Brain pericyte (primary cell): ENCODE measurements at places on chromosomes 3 and 15.

- DNase-seq, result no peak
Observed at GRCh38 chr3:66019896-66020295, 18.8 kb downstream of the MAGI1 start.

- DNase-seq, result no peak
Observed at GRCh38 chr3:32257641-32258438, 19.4 kb downstream of the CMTM8 start.

DNA sequence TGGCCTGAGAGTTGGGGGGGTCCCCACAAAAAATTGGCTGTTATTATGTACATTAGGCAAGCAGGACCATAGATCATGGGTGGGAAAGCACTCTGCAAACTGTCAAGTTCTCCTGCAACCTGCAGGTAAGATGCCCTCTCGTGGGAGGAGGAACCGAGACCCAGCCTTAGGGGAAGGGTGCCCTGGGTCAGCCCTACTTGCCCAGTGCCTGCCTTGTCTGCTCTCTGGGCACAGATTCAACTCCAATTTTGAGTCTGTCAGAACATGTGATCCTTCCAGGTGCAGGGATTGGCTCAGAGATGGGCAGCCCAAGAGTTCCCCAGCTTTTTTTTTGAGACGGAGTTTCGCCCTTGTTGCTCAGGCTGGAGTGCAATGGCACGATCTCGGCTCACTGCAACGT lies 99.2 kb downstream of the PLXNA1 start:
- DNase-seq, result no peak

DNA sequence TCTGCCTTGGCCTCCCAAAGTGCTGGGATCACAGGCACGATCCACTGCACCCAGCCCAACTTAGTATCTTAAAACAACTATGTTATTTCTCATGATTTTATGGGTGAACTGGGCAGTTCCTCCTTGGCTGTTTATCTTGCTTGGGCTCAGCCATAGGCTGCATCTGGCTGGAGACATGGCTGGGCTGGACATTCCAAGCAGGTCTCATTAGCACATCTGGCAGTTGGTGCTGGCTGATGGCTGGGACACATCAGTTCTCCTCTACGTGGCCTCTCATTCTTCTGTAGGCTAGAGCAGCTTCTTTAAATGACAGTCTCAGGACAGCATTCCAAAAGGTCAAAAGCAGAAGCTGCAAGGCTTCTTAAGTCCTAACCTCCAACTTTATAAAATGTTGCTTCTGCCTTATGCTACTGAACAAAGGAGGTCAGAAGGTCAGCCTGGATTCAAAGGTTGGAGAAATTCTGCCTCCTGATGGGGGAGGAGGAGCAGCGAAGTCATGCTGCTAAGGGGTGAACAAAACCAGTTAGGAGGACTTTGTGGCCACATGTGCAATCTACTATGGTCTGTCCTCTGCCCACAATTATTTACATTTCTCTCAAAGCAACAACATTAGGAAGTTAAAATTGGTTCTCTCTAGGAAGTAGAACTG lies 144.0 kb downstream of the AQP9 start:
- DNase-seq, result no peak

GRCh38 chr3:13281507-13282357 lies 138.4 kb downstream of the NUP210 start:
- DNase-seq, result no peak

DNA sequence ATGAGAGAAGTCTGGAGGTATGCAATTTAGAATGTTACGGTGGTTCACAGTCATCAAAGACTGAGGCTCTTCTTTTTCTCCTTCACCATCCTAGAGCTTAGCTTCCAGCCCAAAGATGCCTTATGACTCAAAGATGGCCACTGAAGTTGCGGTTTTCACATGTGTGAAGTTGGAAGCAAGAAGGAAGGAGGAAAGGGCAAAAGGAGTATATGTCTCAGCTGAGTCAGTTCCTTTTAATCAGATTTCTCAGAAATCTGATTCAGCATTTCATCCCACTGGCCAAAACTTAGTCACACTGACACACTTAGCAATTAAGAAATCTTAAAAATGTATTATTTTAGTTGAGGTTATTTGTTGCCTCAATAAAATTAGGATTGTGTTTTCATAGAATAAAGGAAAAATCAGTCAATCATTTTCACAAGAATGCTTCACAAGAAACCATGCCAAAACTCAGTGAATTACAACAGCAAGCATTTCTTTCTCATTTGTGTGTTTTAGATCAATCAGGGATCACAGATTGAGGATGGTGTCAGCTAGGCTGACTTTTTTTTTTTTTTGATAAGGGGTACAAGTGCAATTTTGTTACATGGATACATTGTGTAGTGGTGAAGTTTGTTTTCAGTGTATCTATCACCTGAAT lies 211.1 kb upstream of the GADL1 start:
- peak; percentile 15 for DNase-seq

DNA sequence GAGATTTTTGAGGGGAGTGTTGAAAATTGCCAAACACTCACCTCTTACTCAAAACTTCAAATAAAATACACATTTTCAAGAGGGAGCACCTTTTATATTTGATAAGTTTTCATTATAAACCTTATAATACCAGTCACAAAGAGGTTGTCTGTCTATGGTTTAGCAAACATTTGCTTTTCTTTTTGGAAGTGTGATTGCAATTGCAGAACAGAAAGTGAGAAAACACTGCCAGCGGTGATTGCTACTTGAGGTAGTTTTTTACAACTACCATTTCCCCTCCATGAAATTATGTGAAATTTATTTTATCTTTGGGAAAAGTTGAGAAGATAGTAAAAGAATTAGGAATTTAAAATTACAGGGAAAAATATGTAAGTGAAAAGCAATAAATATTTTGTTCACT lies 20.1 kb downstream of the DIPK2A start:
- DNase-seq, result no peak

DNA sequence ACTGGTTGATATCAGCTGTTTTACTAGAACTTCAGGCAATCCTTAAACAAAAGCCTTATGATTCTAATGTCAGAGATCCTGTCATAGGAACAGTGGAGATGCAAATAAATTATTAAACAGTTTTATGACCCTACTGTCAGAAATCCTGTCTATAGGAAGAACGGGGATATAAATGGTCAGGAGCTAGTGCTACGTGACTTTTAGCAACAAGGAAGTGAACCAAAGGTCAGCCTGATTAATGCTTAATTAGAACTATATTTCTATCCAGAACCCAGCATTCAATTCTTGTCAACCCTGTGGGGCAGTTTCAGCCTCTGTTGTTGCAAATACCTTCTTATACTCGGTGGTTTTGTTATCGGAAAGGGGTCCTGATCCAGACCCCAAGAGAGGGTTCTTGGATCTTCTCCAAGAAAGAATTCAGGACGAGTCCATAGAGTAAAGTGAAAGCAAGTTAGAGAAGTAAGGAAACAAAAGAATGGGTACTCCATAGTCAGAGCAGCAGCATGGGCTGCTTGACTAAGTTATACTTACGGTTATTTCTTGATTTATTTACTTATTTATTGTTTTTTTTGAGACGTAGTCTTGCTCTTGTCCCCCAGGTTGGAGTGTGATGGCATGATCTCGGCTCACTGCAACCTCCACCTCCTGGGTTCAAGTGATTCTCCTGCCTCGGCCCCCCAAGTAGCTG lies 59.9 kb upstream of the RNU6-1 start:
- no peak for DNase-seq

DNA sequence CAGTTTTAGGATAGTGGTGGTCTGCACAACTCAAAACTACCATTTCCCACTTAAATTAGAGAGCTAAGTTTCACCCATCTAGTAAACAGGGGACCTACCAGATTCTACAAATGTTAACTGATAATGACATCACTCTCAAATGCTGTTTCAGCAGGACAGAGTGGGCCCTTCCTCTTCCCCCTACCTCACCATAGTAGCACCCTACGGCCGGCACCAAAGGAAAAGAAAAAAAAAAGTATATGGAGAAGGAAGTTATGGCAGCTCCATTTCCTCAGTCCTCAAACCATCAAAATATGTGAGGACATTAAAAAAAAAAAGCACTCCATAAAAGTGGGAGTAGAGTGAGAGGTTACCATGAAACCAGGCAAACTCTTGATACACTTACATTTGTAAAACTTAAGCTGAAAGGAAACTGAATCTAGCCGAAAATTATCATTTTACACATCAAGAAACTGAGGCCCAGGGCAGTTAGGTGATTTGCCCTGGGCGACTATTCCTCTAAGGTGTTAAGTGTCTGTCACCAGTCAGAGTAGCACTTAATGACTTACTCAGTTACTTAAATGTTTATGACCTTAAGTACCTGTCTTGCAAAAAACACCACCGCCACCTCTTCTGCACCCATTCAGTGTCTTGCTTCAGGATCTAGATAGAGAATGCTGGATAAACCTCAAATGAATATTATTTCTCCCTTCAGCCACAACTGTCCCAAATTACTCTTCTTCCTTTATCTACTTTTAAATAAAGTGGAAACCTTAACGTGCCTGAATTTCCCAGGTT lies 2.7 kb downstream of the MSL2 start:
- DNase-seq, result no peak

- no peak for DNase-seq
Observed at GRCh38 chr3:184525337-184526087, 36.1 kb upstream of the EPHB3 start.

GRCh38 chr3:128178782-128179483 lies 25.7 kb downstream of the EEFSEC start:
- no peak for DNase-seq

GRCh38 chr3:73433687-73434086 lies 191.1 kb downstream of the PDZRN3 start:
- DNase-seq, result no peak

GRCh38 chr3:23640471-23641146 lies 165.1 kb upstream of the UBE2E1 start:
- no peak for DNase-seq

DNA sequence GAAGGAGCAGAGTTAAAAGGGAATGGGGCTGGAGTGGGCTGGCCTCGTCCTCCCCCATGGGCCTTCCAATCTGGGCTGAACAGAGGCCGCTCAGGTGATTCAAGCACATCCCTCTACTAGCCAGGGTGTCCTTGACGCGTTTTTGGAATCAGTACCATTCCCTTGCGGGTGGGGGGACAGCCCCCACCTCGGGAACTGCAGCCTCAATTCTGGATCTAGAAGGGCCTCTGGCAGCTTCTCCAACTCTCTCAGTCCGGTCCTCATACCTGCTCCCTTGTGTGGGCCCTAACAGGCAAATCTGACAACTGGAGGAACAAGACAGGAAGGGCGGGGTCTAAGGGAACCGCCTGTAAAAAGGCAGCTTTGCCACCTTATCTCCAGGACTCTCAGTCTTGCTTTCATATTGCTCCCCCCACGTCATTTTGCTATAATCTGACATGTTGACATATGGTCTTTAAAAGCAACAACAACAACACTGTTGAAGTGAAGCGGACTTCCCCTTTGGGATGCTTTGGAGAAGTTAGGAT lies 802 bp upstream of the CHRNB4 start:
- DNase-seq, result no peak

GRCh38 chr3:149245738-149246451 lies 24.3 kb upstream of the CP start:
- DNase-seq, result no peak

DNA sequence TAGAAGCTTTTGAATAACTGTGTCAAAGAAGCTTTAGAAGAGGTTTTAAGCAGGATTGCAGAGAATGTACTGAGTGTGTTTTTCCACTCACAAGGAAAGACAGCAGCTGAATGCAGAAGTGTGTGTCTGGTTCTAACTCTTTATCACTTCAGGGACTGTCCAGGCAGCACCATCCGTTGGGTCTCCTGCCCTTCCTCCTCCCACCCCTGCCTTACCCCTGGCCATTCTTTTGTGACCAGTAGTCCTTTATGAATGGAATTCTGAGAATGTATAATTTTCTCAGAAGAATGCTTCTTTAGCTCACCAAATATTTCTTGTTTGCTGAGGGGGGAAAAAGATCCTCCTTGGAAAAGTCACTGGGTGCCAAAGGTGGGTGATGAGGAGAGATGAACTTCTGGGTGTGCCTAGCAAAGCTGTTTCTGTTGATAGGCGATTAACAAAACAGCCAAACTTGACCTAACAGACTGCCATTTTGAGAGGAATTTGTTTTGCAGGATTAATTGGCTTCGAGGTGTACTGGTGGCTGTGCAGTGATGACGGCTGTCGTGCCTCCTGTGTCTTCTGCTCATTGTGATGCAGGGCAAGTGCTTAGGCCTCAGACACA lies 70.9 kb downstream of the IGF1R start:
- no peak for DNase-seq

DNA sequence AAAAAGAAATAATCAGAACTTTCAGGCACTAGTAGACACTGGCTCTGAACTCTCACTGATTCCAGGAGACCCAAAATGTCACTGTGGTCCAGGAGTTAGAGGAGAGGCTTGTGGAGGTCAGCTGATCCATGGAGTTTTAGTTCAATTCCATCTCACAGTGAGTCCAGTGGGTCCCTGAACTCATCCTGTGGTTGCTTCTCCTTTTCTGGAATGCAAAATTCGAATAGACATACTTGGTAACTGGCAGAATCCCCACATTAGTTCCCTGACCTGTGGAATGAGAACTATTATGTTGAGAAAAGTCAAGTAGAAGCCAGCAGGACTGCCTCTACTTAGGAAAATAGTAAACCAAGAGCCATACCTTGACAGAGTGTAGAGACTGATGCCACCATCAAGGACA lies 87.3 kb upstream of the OXTR start:
- DNase-seq, result no peak

GRCh38 chr3:125232401-125232800 lies 19.9 kb upstream of the SLC12A8 start:
- DNase-seq, result no peak

DNA sequence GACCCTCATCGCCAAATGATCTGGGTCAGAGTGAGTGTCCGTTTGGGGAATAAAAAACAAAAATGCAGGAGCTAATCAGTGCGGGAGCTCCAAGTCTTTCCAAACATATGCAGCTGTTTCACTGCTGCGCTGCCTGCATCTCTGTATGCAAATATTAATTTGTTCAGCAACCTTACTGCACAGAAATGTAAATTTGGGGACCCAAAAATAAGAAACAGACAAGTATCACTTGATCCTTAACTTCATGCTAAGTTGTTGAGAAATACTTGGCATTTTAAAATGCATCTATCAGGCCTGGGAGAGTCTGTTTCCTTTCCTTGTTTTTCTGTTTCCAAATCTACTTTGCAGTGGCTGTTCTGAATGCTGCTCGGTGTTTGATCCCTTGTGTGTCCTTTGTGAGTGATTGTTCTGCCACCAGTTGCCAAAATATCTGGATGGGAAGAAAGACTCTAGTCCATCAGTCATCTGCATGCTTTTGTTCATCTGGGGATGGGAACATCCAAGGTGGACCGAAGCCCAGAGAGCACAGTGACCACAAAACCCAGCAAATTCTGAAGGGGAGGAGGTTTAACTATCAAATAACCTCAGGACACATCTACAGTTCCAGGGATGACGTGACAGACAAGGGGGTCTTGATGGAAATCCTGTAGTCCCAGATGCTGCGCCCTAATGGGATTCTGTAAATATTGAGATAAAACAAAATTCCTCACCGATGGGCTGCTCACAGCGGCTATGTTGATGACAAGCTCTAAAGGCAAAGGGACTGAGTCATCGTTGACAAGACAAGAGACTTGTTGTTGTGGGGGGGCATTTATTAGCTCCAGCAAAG lies 199.5 kb upstream of the WNT5A start:
- DNase-seq, result no peak

GRCh38 chr15:87653646-87654045 lies 602.9 kb downstream of the NTRK3 start:
- DNase-seq, result no peak

- no peak for DNase-seq
Observed at GRCh38 chr3:6878731-6879130, 17.8 kb downstream of the GRM7 start.
